ENCODE measurements at places on chromosomes 16 and 17. TPM values are rescaled to one million over a fixed set of nuclear protein-coding genes. Genes with fewer than 3 reads are reported as not detected.

GRCh38 chr17:17868641-17869522 is 32.1 kb upstream of the SREBF1 start:
- no peak overlapping the region for H3K4me3 ChIP-seq
- H3K27me3 ChIP-seq = no peaks in the 10 kb centered on the region
- no peak for DNase-seq
- no peak overlapping the region for H3K27ac ChIP-seq
- peaks cover 1% of the 10 kb centered on the region for H3K4me1 ChIP-seq
- H3K36me3 ChIP-seq = peaks cover 13% of the 10 kb centered on the region

DNA sequence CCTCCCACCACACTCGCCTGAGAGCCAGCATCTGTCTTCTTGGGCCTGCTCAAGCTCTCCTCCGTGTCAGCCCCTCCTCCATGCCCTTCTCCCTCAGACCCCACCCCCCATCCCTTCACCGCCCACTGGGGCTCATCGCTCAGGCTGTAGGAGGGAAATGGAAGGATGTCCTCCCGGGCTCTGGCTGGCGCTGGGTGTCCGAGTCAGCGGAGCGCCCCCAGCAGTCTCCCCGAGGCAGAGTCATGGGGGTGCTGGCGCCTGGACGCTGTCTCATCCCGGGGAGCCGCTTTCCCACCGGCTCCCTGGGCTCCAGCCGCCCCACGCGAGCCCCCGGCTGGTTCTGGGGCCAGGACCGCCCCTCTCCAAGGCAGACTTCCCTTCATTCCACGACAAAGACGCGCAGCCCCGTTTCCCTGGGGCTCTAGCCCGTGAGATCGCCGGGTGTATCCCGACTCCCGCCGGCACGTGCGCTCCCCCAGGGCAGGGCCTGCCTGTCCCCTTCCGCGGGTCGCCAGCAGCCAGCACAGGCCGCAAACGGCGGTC is 428 bp upstream of the ANTKMT start:
- no peaks in the 10 kb centered on the region for H3K27me3 ChIP-seq
- peak overlapping the region; percentile 67 for H3K4me3 ChIP-seq
- peak overlapping the region; percentile 82 for H3K27ac ChIP-seq
- DNase-seq = no peak

DNA sequence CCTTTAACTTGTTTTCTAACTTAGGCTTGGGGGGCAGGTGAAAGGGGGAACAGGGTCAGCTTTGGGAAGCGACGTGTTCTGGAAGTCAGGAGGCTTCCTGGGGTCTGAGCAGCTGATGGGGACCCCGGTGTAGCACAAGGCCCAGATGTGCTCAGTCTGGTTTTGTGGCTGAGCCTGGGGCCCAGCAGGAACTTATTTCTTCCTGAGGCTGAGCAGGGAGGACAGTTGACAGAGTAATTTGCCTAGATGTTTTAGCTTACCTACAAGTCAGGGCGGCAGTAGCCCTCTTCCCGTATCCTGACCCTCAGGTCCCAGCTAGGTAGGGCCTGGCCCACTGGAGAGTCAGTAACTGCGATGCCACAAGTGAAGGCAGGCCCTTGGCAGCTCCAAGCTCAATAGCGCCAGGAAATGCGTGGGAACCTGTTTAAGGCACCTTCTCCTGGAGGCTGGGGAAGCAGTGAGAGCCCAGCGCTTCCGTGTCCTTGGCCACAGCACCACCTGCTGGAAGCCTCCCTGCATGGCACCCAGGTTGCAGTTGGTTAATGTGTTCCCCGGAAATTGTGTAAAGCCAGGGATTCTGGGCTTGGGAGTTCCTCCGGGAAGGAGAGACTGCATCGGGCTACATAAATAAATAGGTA is 5.2 kb downstream of the CCR7 start:
- peak overlapping the region; percentile 96 for H3K27ac ChIP-seq
- peak overlapping the region; percentile 99 for H3K4me3 ChIP-seq
- H3K27me3 ChIP-seq = no peaks in the 10 kb centered on the region
- peak; percentile 79 for DNase-seq
- peaks cover 96% of the 10 kb centered on the region for H3K4me1 ChIP-seq

SYNGR3 gene
- total RNA-seq = 3.6 TPM

GLIS2 gene
- total RNA-seq = 0.13 TPM

DNA sequence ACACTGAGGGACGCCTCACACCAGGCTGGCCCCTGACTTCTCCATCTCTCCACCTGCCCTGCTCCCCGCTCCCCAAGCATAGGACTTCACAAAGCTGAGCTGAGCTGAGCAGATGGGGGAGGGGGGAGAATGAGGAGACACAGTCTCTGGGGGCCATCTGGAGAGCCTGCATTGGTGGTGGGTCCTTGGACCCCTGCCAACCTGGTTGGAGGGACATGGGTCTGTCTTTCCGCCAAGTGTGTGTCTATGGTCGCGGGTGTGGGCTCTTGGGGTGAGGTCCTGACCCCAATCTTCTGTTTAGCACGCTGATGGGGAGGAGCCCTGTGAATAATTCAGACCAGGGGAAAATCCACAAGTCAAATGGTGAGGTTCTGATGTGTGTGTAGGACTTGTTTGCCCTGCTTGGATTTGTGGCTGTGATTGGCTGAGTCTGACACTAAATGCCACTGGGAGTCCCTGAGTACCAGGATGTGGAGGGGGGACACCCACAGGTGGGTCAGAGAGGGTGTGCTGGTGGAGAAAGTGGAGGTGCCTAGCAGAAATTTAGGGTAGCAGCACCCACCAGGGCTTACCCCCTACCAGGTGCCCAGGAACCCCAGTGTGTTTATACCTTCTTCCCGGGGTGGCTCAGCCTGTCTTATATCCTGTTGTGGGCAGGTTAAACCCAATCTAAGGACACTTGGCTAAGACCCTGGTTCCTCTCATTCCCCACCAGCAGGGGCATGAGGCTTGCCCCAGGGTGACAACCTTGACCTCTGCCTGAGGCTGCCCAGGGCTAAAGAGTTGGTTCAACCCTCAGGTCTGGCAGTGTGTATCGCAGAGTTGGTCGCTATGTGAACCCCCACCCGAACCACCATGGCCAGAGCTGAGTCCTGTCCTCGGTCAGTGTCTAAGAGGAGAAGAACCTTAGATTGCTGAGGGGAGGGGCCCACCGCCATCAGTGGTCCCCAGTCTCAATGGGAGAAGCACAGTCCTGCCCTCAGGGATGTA is 2.1 kb downstream of the FMNL1 start:
- H3K27me3 ChIP-seq = no peaks in the 10 kb centered on the region
- peak overlapping the region; percentile 98 for H3K27ac ChIP-seq
- H3K36me3 ChIP-seq = no peaks in the 10 kb centered on the region

DNA sequence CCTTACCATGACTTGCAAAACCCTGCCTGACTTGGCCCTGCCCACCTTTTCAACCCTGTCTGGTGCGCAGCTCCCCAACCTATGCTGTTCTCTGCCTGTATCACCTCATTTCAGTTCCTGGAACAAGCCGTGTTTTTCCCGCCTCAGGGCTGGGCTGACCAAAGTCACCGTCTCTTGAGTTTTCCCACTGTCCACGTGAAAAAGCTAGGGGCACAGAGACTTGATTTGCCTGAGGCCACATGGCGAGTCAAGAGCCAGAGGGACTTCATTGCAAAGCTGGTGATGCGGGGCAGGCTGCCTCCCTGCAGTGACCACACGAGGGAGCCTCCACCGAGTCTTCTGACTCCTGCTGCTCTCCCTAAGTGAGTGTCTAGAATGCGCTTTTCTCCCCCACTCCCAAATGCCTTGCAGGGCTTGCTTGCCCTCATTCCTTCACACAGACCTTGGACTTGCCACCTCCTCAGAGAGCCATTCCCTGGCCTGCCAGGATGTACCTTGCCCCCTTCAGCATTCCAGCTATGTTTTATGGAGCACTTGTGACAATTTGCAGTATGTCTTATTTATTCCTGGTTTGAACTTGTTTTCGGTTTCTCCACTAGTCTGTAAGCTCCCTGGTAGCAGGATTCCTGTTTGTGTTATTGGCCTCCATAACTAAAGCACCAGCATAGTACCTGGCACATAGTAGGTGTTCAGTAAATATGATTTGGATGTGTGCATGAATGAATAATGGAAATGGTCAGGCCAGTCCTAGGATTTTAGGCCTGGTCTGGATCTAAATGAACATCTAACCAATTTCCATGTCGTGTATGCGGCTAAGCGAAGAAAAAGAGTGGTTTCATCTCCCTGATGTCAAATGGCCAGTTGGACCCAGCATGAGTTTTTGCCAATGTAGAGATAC is 252.3 kb downstream of the SNX29 start:
- no peak for DNase-seq
- H3K27ac ChIP-seq = no peak overlapping the region
- H3K27me3 ChIP-seq = no peaks in the 10 kb centered on the region
- H3K4me1 ChIP-seq = no peaks in the 10 kb centered on the region
- H3K36me3 ChIP-seq = no peaks in the 10 kb centered on the region

CCL13 gene
- not detected for total RNA-seq

Measured in CD8-positive, alpha-beta memory T cell (primary cell).